ENCODE measurements at places on chromosomes 2 and 18.

DNA sequence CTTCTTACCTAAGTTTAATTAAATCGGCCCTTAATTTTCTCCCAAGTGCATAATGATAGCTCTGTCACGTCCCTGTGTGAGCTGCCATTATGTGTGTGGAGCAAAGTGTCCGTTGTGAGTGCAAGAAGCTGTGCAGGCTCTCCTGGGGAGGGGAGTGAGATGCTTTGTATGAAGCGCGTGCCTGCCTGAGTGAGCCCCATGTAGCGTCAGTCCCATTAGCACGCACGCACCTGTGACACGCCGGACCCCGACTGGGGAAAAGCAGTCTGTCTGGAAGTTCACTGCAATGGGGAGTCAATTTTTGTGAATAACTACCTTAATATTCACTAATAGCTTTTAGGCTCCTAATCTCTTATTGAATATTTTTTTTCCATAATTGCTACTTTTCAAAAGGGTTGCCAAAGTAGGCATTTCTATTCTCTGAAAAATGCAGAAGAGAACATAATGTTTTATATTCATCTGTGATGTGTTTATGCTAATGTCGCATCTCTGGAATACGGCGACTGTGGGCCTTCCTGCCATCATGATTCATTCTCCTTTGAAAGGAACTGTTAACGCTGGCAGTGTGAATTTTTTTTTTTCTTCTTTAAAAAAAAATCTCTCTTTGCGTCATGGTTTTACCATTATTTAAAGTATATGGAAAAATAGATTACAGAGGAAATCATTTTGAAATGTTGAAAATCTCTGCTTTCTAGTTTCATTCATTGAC lies 157.7 kb downstream of the COL4A4 start:
- no peaks in the 10 kb centered on the region for H3K4me1 ChIP-seq
- H3K36me3 ChIP-seq: no peaks in the 10 kb centered on the region
- no peaks in the 10 kb centered on the region for H3K27me3 ChIP-seq
- H3K27ac ChIP-seq: no peak overlapping the region

GRCh38 chr2:237182422-237183123 lies 96.9 kb downstream of the COPS8 start:
- DNase-seq: no peak
- H3K36me3 ChIP-seq: no peaks in the 10 kb centered on the region
- H3K4me1 ChIP-seq: no peaks in the 10 kb centered on the region
- H3K27ac ChIP-seq: no peak overlapping the region

DNA sequence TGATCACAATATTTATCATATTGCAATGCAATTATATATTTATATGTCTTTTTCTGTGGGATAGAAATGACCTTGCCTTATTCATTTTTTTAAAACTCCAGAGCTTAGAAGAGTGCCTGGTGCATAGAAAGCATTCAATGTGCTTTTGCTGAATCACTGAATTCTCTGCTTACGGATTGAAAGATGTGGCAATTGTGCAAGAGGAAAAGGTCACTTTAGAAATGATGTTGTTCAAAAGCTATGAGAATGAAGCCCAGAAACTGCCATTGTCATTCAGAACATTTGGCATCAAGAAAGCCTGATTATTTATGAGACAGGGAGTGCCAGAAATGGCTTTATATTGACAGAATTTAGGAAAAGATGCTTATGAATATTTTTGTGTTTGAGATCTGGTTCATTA lies 678.6 kb upstream of the CDH2 start:
- no peaks in the 10 kb centered on the region for H3K36me3 ChIP-seq
- H3K4me1 ChIP-seq: no peaks in the 10 kb centered on the region
- H3K27me3 ChIP-seq: no peaks in the 10 kb centered on the region
- no peak for DNase-seq

GRCh38 chr2:133400411-133400810 lies 167.9 kb downstream of the NCKAP5 start:
- H3K27ac ChIP-seq: no peak overlapping the region
- no peak for DNase-seq
- H3K4me3 ChIP-seq: no peak overlapping the region
- H3K27me3 ChIP-seq: no peaks in the 10 kb centered on the region

GRCh38 chr2:42813763-42814162 lies 21.4 kb upstream of the HAAO start:
- H3K4me3 ChIP-seq: no peak overlapping the region
- DNase-seq: no peak
- H3K27me3 ChIP-seq: no peaks in the 10 kb centered on the region

GRCh38 chr2:168354499-168354898 lies 101.6 kb upstream of the CERS6 start:
- no peaks in the 10 kb centered on the region for H3K27me3 ChIP-seq
- H3K4me3 ChIP-seq: no peak overlapping the region
- no peaks in the 10 kb centered on the region for H3K4me1 ChIP-seq
- H3K36me3 ChIP-seq: no peaks in the 10 kb centered on the region

DNA sequence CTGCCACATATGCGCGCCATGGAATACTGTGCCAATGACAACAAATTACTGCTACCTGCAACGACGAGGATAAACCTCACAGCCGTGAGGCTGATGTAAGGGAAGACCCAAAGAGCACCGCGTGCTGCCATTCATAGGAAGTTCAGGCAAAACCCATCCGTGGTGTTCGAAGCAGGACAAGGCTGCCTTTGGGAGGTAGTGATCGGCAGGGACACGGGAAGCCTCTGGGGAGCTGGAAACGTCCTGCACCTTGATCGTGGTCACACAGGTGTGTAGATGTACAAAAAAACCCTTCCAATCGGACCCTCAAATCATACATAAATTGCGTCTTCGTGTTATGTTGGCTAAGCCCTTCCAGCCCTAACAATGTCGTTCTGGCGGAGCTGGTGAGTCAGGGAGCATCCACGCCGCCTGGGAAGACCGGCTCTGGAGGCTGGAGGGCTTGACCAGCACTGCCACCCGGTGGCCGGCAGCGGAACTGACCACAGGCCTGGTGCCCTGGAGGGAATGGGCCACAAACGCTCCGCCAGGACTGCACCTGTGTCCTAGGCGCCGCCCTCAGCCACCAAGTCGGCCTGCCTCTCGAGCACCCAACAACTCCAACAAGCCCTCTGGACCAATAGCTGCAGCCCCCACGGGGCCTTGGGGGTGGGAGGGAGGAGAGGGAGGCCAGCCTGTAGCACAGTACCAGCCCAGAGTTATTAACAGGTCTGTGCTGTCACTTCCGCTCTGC lies 4.1 kb upstream of the NEURL3 start:
- peaks cover 17% of the 10 kb centered on the region for H3K4me1 ChIP-seq
- H3K4me3 ChIP-seq: no peak overlapping the region

DNA sequence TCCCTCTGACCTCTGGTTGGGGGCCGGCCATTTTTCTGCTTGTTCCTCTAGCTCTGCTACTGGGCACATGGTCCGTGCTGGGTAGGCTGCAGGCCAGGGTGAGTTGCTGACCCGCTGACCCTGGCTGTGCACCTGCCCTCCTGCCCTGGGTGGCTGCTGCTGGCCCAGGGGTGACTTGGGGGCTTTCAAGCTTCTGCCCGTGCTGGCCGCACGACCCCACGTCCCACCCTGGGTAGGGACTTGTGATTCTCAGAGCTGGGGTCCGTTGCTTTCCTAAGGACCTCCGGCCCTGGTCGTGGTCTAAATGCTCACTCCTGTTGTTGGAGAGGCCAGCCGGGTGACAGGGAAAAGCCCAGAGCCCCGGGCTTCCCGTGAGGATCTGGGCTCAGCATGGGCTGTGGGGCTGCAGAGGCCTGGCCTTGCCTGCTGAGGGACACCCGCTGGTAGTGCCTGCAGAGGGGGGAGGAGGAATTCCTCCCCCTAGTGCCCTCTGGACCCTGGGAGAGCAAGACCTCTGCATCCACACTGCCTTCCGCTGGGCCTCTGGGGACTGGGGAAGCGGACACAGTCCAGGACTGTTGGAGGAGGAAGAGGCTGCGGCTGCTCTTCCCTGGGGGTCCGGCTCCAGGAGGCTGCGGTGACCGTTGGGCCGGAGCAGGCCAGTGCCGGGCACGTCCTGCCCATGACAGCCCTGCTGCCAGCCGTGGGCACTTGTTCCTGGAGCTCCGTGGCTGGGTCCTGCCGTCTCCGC lies 6.3 kb upstream of the GAL3ST2 start:
- H3K27me3 ChIP-seq: no peaks in the 10 kb centered on the region
- no peaks in the 10 kb centered on the region for H3K36me3 ChIP-seq
- H3K4me3 ChIP-seq: no peak overlapping the region

- no peaks in the 10 kb centered on the region for H3K27me3 ChIP-seq
- no peak for DNase-seq
- no peak overlapping the region for H3K27ac ChIP-seq
- H3K36me3 ChIP-seq: no peaks in the 10 kb centered on the region
These were observed 81.0 kb upstream of the EPAS1 start for GRCh38 chr2:46216213-46216612.

GRCh38 chr18:22868831-22869230 lies 64.3 kb upstream of the RBBP8 start:
- no peaks in the 10 kb centered on the region for H3K36me3 ChIP-seq
- no peaks in the 10 kb centered on the region for H3K27me3 ChIP-seq
- H3K4me3 ChIP-seq: no peak overlapping the region
- H3K4me1 ChIP-seq: no peaks in the 10 kb centered on the region
- no peak overlapping the region for H3K27ac ChIP-seq

- no peaks in the 10 kb centered on the region for H3K27me3 ChIP-seq
- H3K36me3 ChIP-seq: no peaks in the 10 kb centered on the region
- H3K4me1 ChIP-seq: no peaks in the 10 kb centered on the region
These were observed 360.9 kb downstream of the ERBB4 start for GRCh38 chr2:212177724-212178123.

- no peaks in the 10 kb centered on the region for H3K27me3 ChIP-seq
- H3K36me3 ChIP-seq: no peaks in the 10 kb centered on the region
- no peak overlapping the region for H3K4me3 ChIP-seq
- peak overlapping the region; percentile 60 for H3K27ac ChIP-seq
- no peak for DNase-seq
These were observed 21.0 kb downstream of the MERTK start for GRCh38 chr2:111919365-111919764.

GRCh38 chr18:59540780-59541179 lies 156.4 kb downstream of the CCBE1 start:
- H3K36me3 ChIP-seq: no peaks in the 10 kb centered on the region
- H3K4me3 ChIP-seq: no peak overlapping the region
- no peak overlapping the region for H3K27ac ChIP-seq

GRCh38 chr18:76371301-76372203 lies 123.5 kb downstream of the ZNF516 start:
- H3K4me3 ChIP-seq: no peak overlapping the region
- no peaks in the 10 kb centered on the region for H3K4me1 ChIP-seq
- H3K27me3 ChIP-seq: no peaks in the 10 kb centered on the region
- no peak overlapping the region for H3K27ac ChIP-seq

GRCh38 chr2:156380117-156380645 lies 47.7 kb upstream of the NR4A2 start:
- no peaks in the 10 kb centered on the region for H3K4me1 ChIP-seq
- H3K36me3 ChIP-seq: no peaks in the 10 kb centered on the region
- H3K27me3 ChIP-seq: no peaks in the 10 kb centered on the region
- no peak overlapping the region for H3K27ac ChIP-seq

DNA sequence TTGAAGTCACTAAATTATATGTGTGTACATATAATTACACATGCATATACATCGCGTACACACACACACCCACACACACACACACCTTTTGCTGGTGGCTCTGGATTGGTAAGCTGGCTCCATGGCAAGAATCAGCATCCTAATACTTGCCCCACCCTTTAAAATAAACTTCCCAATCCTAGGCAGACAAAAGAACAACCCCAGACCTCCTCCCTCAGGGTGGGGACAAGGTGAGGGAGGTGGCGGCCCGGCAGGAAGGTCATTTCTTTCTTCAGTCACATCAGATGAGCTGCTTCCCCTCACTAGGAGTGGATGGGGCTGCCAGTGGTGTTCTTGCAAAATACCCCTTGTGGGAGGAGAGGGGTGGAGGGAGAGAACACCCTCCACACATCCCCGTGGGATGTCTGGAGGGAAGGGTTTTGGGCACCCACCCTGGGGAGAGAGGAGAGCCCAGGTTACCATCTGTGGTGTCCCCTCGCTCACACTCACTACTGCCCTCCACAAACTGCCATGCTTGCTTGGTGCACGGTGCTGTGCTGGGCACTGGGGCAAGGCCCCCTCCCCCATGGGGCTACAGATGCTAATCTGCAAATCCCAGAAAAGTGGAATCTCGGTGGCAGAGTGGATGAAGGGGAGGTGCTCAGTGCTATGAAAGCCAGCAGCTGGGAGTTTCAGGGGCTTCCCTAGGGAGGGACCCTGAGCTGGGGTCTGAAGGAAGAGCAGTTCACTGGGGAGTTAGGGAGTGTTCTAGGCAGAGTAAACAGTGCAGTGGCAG lies 64.0 kb downstream of the ODC1 start:
- DNase-seq: no peak
- H3K27me3 ChIP-seq: no peaks in the 10 kb centered on the region
- peaks cover 15% of the 10 kb centered on the region for H3K4me1 ChIP-seq

- H3K4me3 ChIP-seq: no peak overlapping the region
- H3K4me1 ChIP-seq: no peaks in the 10 kb centered on the region
- H3K27me3 ChIP-seq: no peaks in the 10 kb centered on the region
- no peaks in the 10 kb centered on the region for H3K36me3 ChIP-seq
These were observed 69.1 kb upstream of the RBMS1 start for GRCh38 chr2:160562730-160563129.

DNA sequence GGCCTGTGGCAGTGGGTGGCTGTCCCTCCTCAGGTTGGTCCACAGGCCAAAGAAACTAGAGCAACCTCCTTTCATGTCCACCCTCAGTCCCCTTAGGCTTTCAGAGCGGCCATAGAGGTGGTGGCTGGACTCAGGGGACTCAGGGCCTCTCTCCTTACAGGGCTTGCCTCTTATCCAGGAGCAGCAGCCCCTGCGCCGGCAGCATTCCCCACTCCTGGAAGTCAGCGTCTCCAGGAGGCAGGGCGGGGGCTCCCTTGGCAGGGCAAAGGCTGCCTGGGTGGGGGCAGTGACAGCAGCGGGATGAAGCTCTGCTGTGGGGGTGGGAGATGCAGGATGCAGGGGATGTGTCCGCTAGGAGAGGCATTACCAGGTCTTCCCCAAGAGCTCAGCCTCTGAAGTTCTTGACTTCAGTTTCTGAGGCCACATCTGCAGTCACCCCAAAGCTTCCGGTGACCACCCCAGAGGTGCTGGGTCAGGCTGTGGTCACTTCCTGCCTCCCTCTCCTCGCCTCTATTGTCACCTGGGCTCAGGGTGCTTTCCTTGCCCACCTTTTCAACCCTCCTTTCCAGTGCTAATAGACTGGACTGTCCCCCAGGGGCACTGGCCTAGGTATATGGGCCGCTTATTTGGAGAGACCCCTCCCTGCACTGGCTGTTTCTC lies 8.6 kb upstream of the GPR55 start:
- no peak overlapping the region for H3K27ac ChIP-seq
- no peak overlapping the region for H3K4me3 ChIP-seq
- no peaks in the 10 kb centered on the region for H3K4me1 ChIP-seq
- H3K36me3 ChIP-seq: no peaks in the 10 kb centered on the region
